Fibroblast of pulmonary artery (primary cell): ENCODE measurements at places on chromosomes 7 and 10.

GRCh38 chr7:66238773-66239466 lies 33.8 kb downstream of the TPST1 start:
- no peak for DNase-seq

DNA sequence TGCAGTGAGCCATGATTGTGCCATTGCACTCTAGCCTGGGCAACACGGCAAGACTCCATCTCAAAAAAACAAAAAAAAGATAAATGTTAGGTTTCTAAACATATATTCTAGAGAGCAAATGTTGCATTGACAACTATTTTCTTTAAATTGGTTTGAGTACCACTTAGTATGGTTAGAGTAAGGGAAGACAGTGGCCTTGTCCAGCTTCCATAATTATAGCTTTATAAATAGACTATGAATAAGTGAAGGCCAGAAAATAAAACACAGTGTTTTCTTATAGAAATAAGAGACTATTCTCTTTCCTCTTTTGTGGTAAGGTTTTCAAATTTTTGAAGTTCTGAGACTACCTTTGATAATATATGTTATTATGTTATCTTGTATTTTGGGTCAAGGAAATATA lies 50.5 kb downstream of the EXOC4 start:
- no peak for DNase-seq

DNA sequence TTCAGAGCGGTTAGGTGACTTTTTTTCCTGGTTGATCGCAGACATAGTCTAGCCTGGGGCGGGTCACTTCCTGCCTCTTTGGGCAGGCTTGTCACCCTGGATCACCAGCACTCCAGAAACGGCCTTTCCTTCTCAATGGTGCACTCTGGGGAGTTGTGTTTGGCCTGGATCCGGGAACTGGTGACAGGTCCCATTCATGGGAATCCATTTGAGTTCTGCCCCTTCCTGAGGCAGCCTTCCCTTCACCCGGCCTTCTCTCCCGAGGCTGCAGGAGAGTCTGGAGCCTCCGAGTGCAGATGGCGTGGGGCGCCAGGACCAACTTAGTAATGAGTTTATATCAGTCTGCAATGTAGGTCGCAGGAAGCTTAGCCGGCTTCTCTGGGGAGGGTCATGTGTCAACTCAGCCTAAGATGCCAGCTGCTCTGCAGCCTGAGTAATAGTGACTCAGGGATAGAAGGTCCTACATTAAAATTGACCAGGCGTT lies 54.2 kb downstream of the TACR2 start:
- DNase-seq = peak; percentile 70

- DNase-seq = no peak
These were observed 526 bp downstream of the ZNF248 start for GRCh38 chr10:37856881-37857286.

GRCh38 chr10:125034675-125035074 lies 92.8 kb downstream of the ZRANB1 start:
- DNase-seq = no peak

- DNase-seq = no peak
These were observed 79.5 kb upstream of the FAM20C start for GRCh38 chr7:112881-113280.

DNA sequence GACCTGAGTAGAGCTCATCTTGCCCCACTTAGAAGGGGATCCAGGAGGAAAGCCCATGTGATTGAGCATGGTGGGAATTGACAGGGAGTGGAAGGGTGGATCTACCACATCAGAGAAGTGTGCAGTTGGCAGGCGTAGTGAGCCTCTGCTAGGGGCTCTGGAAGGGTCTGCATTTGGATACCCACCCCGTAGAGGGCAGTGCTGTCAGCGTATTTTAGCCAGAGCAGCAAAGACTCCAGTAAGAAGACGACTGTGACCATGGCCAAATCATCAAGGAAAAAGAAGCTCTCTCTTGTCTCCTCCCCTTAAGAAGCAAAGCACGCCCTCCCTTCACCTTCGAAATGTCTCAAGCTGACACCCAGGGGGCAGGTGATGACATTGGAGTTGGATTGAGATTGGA lies 68.8 kb upstream of the INHBA start:
- no peak for DNase-seq
